ENCODE measurements at places on chromosomes 3 and 15.
A peak's percentile ranks its signal among the peaks of the same experiment; 100 is the strongest.

DNA sequence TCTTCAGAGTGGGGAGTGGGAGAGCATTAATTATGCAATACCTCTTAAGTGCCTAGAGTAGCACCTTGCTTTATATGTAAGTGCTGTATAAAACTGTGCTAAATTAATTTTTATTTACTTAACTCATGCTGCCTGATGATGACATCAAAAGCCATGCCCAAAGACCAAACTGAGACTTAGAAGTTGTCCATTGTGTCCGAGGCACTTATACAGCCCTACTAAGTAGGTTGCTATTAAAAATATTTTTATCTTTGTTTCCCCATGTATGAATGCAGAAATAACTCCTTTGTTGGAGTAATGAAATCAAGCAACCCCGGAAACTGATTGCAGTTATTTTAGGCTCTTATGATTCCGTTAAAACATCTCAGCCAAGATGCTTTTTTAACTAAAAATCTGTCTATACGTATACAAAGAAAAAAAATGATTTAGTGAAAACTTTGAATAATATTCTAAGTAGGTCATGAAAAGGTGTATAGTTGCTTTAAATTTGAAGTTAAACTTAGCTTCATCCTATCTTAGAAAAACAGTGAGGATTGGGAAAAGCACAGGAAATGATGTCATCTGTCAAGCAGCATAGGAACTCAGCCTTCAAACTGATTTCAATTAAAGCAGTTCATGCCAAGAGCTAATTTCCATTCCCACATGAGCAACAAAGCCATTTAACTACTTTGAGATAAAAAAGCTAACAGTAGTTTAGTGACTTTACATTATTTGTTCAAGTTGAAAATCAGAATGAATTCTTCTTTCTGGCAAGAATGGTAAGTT lies 43.0 kb downstream of the FBN1 start:
- DNase-seq, result peak; percentile 72

DNA sequence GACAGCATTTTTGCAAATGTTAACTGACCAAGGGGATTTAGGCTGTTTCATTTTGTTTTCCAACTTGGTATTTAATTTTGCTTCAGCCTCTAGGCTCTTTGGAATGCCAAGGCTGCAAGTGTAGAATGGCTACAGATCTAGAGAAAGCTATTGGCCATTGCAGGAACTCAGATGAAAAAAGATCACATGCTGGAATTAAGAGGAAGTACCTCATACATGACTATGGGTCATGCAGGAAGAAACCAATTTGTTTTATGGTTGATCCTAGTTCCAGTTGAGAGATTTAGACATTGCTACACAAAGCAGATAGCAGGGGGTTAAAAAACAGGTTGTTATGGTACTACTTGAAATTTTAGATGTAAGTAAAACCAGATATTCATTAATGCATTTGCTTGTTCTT lies 12.7 kb upstream of the CLDN16 start:
- no peak for DNase-seq

DNA sequence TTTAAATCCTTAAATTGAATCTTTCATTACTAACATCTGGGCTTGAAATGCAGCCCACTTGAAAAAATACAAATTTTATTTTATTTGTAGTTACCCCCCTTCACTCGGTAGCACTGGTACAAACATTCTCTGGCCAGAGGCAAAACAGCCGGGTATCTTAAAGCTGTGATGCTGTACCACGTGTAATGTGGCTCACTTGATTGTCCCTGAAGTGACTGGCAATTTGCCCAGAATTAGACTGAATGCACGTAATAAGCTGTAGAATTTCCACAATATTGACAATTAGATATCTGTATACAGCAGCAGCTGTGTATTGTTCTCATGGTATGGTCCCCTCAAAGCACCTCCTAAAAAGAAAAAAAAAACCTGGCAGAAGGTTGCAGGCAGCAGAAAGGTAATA lies 192.8 kb upstream of the TBC1D5 start:
- DNase-seq, result no peak

- DNase-seq, result no peak
Measured at GRCh38 chr3:111727843-111728565, 131.1 kb upstream of the PHLDB2 start.

- DNase-seq, result no peak
Measured at GRCh38 chr3:425079-425478, 228.5 kb downstream of the CHL1 start.

DNA sequence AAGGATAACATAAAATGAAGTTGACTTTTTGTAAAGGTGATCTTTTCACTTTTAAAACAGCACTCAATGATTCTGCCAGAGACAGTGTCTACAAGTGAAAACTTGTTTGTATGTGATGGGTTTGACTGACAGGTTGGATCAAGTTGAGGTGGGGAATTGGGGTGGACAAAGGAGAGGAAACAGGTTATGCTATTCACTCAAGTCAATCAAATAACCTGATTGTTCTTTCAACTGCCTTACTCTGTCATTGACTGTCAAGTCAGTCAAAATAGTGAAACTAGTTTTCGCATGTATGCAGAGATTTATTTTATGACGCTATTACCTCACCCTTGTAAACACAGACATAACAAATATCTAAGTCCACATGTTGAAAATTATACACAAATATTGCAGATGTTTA lies 187.7 kb downstream of the ROBO2 start:
- no peak for DNase-seq

DNA sequence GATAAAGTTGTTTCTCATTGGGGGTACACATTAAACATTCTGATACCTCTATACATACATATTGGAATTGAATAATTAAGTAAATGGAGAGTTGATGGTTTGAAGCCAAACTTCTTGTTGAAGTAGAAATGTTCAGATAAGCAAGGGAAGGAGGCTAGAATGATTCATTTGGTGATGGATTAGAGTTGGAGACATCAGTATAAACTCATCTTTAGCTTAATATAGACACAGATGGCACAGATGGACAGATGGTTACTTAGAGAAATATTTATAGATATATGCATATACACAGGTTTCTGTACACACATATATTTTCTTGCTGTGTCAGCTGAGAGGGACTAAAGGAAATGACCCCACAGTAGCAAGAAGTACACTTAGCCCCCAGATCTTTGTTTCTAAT lies 69.5 kb downstream of the LRRC49 start:
- no peak for DNase-seq

GRCh38 chr3:136120373-136121348 lies 75.5 kb downstream of the MSL2 start:
- no peak for DNase-seq

GRCh38 chr15:20346082-20346805 lies 195.4 kb downstream of the GOLGA6L6 start:
- no peak for DNase-seq

DNA sequence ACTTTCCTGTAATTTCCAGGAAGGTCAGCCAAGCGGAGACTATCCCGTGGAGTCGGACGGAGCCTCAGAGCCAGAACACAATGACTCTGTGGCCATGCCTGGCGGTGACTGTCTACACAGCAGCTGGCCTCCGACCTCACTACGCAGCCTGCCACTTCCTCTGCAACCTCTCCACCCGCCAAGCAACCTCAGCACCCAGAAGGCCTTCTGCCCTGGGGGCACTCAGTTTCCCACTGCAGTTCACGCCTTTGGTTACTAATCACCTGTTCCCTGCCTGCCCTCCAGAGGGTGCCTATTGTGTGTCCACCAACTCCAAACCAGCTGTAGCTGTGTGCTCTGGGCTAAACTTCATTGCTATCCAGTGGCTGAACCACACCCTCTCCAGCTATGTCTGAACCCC lies 44.0 kb downstream of the TM2D3 start:
- no peak for DNase-seq

- DNase-seq, result peak; percentile 82
Measured at GRCh38 chr3:150235799-150236198, 172.3 kb upstream of the TSC22D2 start.

DNA sequence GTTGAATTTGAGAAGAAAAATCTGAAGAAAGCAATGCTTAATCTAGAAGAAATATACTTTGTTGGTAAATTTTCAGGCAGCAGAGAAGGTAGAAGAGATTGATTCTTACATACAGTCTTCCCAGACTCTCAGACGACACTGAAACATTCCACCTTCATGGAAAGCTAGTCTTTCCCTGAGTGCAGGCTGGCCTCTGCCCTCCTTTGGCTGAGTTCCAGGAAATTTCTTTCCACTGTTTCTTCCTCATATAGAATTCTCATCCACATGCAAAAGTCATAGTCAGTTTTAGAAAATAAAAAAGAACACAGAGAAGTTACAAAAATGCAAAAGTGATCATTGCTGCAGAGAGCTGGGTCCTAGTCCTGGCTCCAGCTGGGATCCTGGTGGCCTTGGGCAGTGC lies 142.5 kb upstream of the PRR23C start:
- no peak for DNase-seq

DNA sequence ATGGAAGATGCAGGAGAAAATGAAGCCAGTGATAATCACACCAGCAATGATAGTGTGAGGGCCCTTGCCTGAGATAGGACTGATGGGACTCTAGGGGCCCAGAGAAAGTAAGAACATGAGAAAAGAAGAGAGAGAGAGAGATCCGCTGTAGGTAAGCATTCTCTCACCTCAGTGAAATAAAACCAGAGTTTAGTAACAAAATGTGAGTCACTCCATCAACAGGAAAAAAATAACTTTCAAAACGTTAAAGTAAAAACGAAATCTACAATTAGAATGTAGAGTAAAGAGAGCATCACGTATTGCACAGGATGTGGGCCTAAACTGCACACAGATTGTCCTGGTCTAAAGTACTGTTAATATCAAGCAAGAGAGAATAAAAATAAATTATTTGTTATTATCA lies 6.8 kb upstream of the PRSS50 start:
- DNase-seq, result no peak

DNA sequence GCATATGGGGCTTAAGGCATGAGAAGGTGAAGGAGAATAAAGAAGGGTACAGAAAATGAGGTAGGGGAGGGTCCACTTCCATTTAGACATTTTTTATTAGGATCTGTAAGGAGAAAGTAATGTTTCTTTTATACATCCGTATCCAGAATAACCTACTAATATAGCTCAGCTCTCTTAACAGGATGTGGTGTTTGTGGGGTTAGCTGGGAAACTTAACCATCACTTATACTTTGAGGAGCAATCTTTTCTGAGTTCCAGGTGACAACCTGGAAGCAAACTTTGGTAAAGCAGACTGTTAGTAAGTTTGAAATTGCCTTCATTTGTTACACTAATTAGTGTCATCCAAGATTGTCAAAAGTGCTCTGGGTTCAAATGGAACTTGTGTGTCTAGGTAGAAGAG lies 36.6 kb downstream of the BUB1B start:
- DNase-seq, result no peak

DNA sequence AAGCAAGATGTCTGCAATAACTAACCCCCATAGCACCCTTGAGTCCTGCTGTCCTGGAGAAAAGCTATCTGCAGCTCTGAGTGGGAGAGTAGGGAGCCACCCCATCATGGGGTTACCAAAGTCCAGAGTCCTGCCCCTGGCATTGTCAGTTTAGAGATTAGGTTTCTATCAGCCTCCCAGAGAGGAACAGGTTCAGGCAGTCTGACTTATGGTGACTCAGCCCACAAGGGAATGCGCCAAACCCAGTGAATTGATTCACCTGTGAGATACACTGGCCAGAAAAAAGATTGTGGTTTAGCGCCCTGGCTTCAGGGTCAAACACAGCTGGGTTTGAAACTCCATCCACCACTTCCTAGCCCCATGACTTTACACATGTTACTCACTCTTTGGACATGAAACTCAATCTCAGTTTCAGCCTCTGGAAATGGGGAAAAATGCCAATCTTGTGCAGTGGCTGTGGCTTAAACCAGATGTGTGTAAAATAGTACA lies 263.6 kb upstream of the HES1 start:
- DNase-seq, result peak; percentile 97

DNA sequence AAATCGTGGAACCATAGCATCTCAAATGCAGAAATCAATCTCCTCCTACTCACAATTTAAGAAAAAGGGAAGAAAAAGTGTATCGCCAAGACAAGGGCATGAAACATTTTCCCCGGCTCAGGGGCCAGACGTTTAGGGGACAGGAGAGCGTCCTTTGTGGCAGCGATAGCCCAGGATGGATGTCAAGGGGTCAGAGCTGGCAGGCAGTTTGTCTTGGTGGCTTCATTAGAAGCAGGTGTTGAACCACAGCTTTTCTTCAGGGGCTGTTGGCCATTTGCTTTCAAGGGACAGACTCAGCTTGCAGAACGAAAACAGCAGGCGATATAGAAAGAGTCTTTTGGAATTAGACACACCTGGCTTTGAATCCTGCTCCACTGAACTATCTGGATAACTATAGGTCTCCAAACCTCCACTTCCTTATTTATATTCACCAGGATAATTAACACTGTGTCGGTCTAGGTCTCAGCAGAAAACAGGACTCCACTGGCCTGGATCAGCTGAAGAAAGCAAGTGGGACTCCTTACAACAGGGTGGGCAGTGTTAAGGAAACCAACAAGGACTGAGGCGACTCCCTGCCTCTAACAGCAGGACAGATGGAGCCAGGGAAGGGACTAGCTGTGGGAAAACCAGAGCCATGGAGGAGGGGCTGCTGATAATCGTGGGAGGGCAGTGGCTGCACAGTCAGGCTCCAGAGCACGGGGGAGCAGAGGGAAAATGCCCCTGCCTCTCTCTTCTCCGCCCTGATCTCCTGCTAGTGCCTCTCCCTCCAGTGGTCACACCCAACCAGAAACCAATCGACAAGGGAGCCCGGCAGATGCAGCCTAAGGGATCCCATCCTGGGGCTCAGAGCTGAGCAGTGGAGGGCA lies 123.6 kb downstream of the LIPC start:
- no peak for DNase-seq

- no peak for DNase-seq
Measured at GRCh38 chr15:74837482-74838136, 5.3 kb downstream of the ULK3 start.
